Vagina (tissue), 2 donors: ENCODE measurements at places on chromosomes 1 and 21.

DNA sequence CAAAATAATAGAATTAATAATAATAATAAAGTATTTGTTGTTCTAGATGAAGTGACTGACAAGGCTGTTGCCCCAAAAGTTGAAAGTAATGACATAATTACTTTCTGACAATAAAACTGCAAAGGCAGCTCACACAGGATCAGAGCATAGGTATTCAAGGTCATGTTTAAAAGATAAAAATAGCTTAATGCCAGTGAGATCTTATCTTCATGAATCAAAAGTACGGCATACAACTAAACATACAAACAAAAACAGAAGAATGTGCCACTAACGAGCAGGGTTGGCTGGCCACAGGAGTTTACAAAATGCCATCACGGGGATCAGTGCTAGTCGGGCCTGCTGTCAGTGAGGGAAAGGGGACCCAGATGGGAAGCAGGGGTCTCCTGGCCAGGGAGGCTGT is 22.4 kb upstream of the TMPRSS2 start:
- no peak for DNase-seq

DNA sequence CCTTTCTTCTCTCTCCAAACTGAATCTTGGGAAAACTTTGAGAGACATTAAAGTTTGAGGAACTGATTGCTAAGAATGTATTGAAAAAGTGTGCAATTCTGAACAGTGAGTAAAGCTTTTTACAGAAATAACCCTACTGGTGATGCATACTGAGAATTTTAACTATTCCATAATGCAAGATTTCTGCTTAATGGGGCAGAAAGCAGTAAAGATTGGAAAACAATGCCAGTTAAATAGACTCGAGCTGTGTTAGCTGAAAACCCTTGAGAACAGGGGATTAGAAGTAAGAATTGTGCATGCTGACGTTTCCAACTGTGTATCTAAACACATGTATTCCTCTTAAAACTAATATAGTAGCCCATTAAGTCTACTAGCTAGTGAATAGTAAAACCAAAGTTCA is 1500.2 kb upstream of the PRMT6 start:
- DNase-seq, result no peak

DNA sequence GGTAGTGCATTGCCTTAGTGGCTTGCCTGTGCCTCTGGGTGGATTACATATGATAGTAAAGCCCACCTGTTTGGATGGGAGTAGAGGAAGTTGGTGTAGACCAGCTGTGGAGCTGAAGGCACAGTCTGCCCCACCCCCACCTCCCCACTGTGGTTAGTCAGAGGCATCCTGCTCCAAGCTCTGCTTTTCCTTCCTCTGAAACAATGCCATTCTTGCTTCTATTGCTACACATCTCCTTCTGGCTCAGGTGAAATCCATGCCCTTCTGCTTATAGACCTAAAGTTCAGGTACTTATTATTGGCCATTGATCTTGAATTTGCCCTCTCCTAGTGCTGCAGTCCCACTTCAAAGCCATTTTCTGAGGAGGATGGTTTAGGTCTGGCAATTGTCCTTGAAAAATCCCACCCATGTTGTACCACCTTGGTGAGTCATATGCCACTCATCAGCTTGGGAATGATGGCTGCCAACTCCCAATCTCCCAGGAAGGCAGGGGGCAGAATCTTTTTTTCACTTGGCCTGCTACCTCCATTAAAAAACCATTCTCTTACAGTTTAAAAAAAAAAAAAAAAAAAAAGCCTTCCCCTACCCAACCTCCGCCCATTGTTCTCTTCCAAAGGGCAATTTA is 6.7 kb upstream of the TXLNA start:
- no peak for DNase-seq

GRCh38 chr1:86455073-86455472 is 13.7 kb upstream of the CLCA1 start:
- DNase-seq, result no peak

DNA sequence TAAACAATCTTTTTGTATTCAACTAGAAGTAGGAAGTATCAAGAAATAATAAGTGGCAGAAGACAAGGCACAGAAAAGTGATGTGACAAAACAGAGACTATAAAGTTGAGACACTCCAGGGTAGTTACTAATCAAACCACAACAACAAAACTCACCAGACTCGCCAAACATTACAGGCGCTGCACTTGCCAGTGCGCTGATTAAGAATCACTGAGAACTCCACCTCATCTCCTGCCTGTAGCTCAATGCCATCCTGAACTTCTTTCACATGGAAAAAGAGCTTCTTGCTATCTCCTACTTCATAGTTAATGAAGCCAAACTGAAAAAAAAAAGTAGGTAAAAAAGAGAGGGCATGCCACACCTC is 2.8 kb upstream of the NRAS start:
- no peak for DNase-seq
